Glutamatergic neuron (in vitro differentiated cells): ENCODE measurements at places on chromosomes 5 and 9. TPM values are rescaled to one million over a fixed set of nuclear protein-coding genes. Genes with fewer than 3 reads are reported as not detected.

The OLFM1 gene
- 387 TPM for total RNA-seq

The KIF20A gene
- 8.7 TPM for total RNA-seq

The KCNIP1 gene
- total RNA-seq, result 0.47 TPM

The FAM174A gene
- total RNA-seq, result 16.5 TPM

The LCN2 gene
- total RNA-seq, result not detected

The SLC6A7 gene
- total RNA-seq, result not detected

The MEIKIN gene
- not detected for total RNA-seq

The TPPP gene
- 44.5 TPM for total RNA-seq

The SELENOP gene
- total RNA-seq, result 0.61 TPM

The LURAP1L gene
- total RNA-seq, result 25.6 TPM

The PRDM9 gene
- not detected for total RNA-seq
